NCI-H2171 (cell line): ENCODE measurements at places on chromosomes 4 and X.

GRCh38 chrX:109281483-109282275, 200.2 kb downstream of the GUCY2F start:
- DNase-seq = no peak

DNA sequence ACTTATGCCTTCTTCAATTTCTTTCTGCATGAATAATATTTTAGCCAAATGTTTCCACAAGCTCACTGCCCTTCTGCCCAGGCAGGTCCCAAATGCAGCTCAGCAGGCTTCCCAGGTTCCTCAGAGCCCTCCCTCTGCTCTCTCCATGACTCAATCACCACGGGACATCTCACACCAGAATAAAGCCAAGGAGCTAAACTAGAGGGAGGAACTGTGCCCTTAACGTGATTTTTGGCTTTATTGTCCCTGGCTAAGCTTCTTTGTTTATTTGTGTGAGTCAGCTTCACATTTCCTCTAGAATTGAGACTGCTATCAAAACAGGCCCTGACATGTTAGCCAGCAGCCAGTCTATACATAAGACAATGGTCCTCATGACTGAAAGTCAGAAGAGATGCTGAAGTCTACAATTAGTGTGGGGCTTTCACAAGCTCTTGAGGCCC, 186.4 kb upstream of the GALNT7 start:
- no peak for DNase-seq

GRCh38 chr4:101347267-101347556, at the start of gene PPP3CA:
PPP3CA (minus strand) TSS chr4:101347526.
- DNase-seq = no peak

DNA sequence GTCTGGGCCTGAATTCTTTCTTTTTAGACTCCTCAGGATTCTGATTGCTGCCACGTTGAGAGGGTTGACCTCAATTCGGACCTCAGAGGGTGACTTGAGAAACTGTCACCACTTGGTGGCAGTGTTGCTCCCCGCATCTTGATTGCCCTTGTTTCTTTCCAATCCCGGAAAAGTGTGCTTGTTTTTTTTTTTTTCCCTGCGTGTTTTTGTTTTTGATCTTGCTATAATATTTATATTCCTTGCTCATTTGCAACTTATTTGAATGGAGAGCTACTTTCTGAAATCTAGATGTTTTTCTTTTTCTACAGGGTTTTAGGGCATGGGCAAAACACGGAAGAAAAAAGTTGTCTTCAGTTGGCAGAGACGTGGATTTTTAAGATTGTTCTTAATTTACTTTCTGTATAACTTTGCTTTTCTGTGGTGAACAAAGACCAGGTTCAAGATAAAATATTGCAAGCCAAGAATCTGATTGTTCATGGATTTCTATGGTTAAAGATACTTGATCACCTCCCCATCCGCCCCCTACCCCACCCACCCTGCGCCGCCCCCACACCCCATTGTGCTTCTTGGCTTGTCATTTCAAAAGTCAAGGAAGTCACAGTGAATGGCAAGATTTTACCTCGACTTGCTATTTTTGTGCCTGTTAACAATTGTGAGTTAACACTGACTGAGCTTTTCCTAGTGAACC, 102.0 kb downstream of the PTTG2 start:
- no peak for DNase-seq

GRCh38 chr4:20194123-20195013, 57.3 kb upstream of the SLIT2 start:
- DNase-seq = no peak

- DNase-seq = peak; percentile 19
These were observed 2358.0 kb downstream of the ARAP2 start for GRCh38 chr4:33886356-33886755.

DNA sequence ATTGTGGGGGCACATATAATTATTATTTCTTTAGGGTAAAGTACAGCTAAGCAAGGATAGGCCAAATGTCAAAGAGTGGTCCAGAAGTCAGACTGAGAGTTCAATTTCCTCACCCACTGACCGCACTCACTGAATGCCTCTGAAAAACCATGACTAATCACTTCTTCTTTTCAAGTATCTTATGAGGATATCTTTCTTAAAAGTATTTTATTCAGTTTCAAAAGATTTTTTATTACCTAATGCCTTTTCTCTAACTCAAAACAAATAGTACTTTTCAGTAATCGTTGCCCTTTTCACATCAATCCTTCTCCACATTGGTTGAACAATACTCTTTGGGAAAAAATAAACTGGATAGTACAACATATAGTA, 61.7 kb upstream of the CAMK2D start:
- no peak for DNase-seq

GRCh38 chr4:174036111-174036510, 247.4 kb downstream of the FBXO8 start:
- no peak for DNase-seq

GRCh38 chr4:188960411-188961093, 821.3 kb downstream of the TRIML1 start:
- DNase-seq = no peak

DNA sequence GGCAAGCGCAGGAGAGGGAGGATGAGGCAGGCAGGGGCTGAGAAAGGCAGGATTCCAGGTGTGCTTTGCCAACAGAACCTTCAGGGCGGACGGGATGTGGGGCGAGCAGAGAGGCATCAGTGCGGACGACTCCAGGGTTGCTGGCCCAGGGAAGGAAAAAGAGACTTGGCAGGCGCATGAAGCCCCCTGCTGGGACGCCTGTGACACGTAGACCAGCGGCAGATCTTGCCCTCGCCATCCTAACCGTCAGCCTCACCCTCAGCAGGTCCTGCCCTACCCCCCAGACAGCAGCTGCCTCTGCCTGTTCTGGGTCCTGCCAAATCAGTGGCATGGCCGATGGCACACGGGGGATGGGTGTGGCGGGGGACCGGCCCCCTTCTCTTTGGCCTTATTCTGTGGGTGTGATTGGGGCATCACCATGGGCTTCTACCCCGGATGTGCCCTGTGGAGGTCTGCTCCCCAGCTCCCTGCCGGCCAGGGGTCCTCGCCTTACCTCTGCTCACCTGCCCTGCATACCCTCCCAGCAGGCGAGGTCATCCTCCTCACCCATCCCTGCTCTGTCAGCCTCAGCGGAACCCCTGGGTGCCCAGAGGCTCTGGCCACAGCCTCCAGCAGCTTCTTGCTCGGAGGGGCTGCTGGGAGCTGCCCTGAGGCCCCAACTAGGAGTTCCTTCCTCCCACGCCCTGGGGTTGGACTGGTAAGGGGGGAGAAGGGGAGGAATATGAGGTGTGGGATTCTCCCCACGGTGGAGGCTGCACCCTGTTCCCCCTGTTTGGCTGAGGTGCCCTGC, 2.9 kb upstream of the SH3BP2 start:
- no peak for DNase-seq

- peak; percentile 17 for DNase-seq
These were observed 75.2 kb downstream of the FAM53A start for GRCh38 chr4:1608821-1609500.

GRCh38 chr4:25767877-25768725, 94.7 kb downstream of the SEL1L3 start:
- DNase-seq = peak; percentile 1

DNA sequence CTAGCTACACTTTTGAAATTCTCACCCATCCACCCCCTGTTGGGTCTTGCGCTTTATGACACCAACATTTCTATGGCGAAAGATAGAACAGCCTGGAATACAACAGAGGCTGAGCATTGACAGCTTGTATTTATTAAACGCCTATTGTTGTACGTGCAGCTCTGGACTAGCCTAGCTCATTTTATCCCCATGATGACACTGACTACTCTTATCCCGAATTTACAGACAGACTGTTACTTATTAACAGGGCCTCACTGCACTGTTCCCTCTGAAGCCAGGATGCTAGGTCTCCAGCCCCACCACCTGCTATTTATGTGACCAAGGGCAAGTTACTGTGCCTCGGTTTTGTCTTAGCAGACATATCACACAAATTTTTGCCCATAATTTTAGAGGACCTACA, 1.0 kb upstream of the RFC1 start:
- DNase-seq = no peak

DNA sequence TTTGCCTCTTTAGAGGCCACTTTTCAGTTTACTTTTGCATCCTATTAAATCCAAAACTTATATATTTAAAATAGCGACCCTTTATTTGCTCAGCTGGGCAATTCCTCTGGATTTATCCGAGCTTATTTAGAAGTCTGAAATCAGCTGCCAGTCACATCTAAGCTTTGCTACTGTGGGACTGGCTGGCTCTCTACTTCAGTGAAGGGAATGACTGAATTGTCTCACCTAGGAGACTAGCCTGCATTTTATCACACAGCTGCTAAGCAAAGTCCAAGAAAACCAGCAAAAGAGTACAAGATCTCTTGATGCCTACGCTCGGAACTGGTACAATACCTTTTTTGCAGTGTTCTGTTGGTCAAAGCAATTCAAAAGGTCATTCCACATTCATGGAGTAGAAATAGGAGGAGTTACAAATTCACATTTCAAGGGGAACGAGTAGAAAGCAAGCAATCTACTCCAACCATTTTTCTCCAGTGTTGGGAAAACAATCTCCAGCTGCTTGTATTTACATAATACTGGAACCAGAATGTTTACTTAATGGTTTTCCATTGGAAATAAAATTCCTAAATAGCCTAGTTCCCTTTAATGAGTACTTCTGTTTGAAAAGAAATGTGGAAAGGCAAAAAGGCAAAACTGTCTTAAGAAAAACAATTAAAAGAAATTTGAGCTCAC, 160.2 kb downstream of the MAGEB5 start:
- no peak for DNase-seq

DNA sequence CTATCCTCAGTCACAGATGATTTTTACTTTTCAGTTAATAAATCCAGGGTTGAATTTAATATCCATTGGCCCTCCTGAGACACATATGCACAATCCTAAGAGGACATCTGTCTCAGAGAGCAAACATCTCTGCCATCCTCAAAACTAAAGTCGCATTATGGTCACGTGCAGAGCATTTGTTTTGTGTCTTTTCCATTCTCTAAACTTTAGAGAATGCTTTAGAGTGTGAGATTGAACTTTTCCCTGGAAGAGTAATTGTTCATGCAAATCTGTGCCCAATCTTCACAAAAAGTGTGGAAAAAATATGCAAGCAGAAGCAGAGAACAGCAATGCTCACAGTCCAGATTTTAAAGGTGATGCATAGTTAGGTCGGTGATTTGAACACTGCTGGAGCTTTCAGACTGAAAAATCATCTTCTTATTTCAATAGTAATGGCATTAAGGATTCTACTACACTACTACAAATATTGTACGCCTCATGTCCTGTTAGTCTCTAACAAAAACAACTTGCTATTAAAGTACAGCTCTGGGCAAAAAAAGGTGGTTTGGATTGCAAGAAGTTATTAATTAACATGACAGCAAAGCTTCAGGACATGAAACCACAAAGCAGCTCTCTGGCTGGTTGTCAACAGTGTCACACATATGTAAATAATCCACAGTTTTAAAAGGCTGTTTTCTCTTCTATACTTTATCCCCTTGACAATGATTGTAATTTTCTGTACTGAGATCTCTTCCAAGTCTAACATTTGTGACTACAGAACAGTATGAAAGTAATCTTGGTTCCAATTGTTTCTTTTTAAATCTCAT, 19.9 kb downstream of the DCHS2 start:
- no peak for DNase-seq

DNA sequence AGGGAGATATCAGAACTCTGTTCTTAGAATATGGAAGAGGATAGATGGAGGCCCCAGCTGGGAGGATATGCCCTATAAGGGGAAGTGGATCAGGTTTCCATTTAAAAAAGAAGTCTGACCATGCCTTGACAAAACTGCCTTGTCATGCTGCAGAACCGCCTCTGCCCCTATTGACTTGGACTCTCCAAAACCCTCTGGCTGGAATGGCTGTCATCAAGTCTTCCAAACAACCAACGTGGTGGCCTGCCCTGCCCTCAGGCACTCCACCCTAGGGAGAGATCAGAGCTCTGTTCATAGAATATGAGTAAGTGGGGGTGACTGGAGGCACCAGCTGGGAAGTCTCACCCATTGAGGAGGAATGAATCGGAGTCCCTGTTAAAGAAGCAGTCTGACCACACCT, 114.9 kb downstream of the VSIG4 start:
- DNase-seq = no peak

DNA sequence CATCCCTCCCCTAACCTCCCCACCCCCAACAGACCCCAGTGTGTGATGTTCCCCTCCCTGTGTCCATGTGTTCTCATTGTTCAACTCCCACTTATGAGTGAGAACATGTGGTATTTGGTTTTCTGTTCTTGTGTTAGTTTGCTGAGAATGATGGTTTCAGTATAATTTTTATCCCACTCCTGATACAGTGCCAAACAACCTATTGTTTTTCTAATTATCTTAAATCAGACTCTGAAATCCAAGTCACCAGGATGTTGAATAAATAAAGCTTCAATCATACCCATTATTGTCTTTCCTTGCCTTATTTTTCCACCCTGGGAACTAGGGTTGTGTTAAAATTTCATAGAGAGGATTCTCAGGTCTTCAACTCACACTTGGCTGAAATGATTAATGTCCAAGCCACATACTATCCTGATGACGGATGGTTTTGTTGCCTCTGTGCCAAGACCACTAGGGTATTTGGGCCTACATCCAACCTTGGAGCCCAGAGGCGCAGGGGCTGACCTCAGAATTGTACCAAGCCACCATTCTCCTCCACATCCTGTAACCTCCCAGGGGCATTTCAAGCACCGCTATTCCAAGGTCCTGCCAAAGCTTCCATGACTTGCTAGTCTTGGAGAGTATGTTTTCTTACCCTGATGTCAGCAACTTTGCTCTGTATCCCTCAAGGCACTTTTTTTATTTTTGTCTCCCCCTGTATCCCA, 332.4 kb downstream of the ARHGAP24 start:
- no peak for DNase-seq

GRCh38 chrX:53481816-53482465, 47.8 kb upstream of the HSD17B10 start:
- DNase-seq = peak; percentile 18

- DNase-seq = no peak
These were observed 70.9 kb downstream of the WFS1 start for GRCh38 chr4:6340446-6341015.

- DNase-seq = no peak
These were observed 739.3 kb upstream of the NDST4 start for GRCh38 chr4:115852767-115853091.

- no peak for DNase-seq
These were observed 63.4 kb downstream of the NUDT10 start for GRCh38 chrX:51395810-51396728.

- DNase-seq = no peak
These were observed 372.6 kb upstream of the CTSO start for GRCh38 chr4:156326246-156326645.

- no peak for DNase-seq
These were observed 29.9 kb upstream of the MSANTD1 start for GRCh38 chr4:3218824-3219760.

- DNase-seq = no peak
These were observed 87.0 kb downstream of the GABRB1 start for GRCh38 chr4:47118192-47118929.
